ENCODE measurements at places on chromosomes 11 and 22. TPM values are rescaled to one million over a fixed set of nuclear protein-coding genes. Genes with fewer than 3 reads are reported as not detected.

Gene DDX25
- under 0.01 TPM for total RNA-seq

Gene BARX2
- total RNA-seq, result not detected

Gene ASRGL1
- 2.1 TPM for total RNA-seq

Gene PSMA1
- 155 TPM for total RNA-seq

Gene CHST1
- total RNA-seq, result not detected
